ENCODE measurements at places on chromosomes 3 and 15. TPM values are rescaled to one million over a fixed set of nuclear protein-coding genes. Genes with fewer than 3 reads are reported as not detected.

Gene EPHB3
- 97.5 TPM for total RNA-seq

Gene RAD51
- 1.5 TPM for total RNA-seq

DNA sequence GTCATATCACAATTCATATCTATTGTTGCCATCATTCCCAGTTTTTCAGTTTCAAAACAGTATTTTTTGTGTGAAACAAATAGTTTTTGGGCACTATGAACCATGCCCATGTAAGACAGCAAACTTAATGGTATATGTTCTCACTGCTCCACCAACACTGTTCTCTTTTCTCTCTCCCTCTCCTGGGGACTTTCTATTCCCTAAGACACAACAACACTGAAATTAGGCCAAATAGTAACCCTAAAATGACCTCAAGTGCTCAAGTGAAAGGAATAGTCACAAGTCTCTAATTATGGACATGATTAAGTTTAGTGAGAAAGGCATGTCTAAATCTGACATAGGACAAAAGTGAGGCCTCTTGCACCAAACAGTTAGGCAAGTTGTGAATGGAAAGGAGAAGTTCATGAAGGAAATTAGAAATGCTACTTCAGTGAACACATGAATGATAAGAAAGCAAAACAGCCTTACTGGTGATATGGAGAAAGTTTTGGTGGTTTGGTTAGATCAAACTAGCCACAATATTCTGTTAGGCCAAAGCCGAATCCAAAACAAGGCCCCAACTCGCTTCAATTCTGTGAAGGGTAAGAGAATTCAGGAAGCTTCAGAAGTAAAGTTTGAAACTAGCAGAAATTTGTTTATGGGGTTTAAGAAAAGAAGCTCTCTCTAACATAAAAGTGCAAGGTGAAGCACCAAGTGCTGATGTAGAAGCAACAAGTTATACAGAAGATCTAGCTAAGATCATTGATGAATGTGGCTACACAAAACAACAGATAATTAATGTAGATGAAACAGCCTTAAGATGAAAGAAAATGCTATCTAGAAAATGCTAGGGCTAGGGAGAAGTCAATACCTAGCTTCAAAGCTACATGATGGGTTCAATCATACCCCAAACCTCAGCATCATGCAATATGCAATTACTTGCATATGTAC is 104.2 kb downstream of the CBLB start:
- H3K27me3 ChIP-seq = no peaks in the 10 kb centered on the region
- H3K4me3 ChIP-seq = no peak overlapping the region
- no peaks in the 10 kb centered on the region for H3K4me1 ChIP-seq
- DNase-seq = no peak
- H3K27ac ChIP-seq = no peak overlapping the region
- peaks cover 18% of the 10 kb centered on the region for H3K36me3 ChIP-seq

Gene RASGRF1
- total RNA-seq = not detected

GRCh38 chr3:32493437-32494414 is 8.9 kb downstream of the CMTM6 start:
- no peak for DNase-seq
- H3K36me3 ChIP-seq = no peaks in the 10 kb centered on the region
- H3K27me3 ChIP-seq = no peaks in the 10 kb centered on the region
- no peak overlapping the region for H3K27ac ChIP-seq
- no peak overlapping the region for H3K4me3 ChIP-seq

DNA sequence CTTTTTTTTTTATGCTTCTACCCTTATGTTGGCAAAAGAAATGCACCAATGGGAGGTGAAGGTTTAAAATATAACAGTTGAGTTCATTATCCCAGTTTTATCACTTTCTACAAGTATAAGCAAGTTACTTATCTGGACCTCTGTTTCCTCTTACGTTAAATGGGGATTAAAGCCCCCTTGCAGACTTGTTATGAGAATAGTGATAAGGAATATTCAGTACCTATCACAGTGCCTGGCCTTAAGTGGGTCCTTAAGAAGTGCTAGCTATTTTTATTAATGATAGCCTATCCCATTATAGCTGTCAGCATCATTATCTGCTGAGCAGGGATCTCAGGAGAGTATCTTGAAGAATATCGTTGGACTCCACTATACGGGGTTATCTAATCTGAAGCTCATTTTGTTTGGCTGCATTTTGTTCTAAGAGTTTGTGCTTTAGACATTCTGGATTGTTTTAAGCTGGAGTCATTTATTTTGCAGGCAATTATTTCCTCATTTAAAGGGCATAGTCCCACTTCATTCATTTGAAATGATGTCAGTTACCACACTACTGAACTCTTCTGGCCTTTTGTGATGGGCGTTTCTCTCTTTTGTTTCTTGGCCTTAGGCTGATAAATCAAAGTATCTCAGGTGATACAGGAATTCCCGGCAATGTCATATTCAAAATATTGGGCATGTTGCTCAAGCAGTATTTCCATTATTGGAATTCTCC is 28.8 kb downstream of the RAB8B start:
- H3K27ac ChIP-seq = peak overlapping the region; percentile 56
- peaks cover 28% of the 10 kb centered on the region for H3K4me1 ChIP-seq
- H3K27me3 ChIP-seq = no peaks in the 10 kb centered on the region
- DNase-seq = no peak
- H3K4me3 ChIP-seq = no peak overlapping the region
- H3K36me3 ChIP-seq = no peaks in the 10 kb centered on the region

Gene ESYT3
- total RNA-seq = 38.1 TPM

DNA sequence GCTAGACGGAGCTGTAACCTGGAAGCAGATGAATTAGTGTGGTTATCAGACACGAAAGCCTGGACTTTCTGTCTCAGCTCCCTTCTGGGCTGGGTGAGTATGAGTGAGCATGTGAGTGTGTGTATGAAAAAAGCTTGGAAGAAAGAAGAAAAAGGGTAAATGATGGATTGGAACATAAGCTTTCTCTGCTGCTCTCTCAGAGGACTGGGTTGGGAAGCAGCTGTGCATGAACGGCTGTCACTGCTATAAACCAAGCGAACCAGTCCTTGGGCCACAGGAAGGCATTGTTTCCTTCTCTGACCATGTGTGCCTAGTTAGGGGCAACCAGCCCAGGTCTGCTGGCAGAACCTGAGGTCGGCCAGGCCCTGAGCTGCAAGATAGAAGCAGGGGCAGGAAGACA is 37.0 kb downstream of the UMPS start:
- H3K4me3 ChIP-seq = no peak overlapping the region
- DNase-seq = no peak
- no peaks in the 10 kb centered on the region for H3K27me3 ChIP-seq
- peaks cover 65% of the 10 kb centered on the region for H3K36me3 ChIP-seq
- no peak overlapping the region for H3K27ac ChIP-seq
- H3K4me1 ChIP-seq = peaks cover 32% of the 10 kb centered on the region

GRCh38 chr3:65919826-65920225 is 118.9 kb downstream of the MAGI1 start:
- H3K4me1 ChIP-seq = no peaks in the 10 kb centered on the region
- H3K4me3 ChIP-seq = no peak overlapping the region
- H3K27me3 ChIP-seq = no peaks in the 10 kb centered on the region
- no peaks in the 10 kb centered on the region for H3K36me3 ChIP-seq

- no peak overlapping the region for H3K27ac ChIP-seq
- H3K36me3 ChIP-seq = no peaks in the 10 kb centered on the region
- H3K4me3 ChIP-seq = no peak overlapping the region
- peaks cover 33% of the 10 kb centered on the region for H3K4me1 ChIP-seq
- no peak for DNase-seq
These were observed 48.8 kb downstream of the PDE8A start for GRCh38 chr15:85030301-85030929.

DNA sequence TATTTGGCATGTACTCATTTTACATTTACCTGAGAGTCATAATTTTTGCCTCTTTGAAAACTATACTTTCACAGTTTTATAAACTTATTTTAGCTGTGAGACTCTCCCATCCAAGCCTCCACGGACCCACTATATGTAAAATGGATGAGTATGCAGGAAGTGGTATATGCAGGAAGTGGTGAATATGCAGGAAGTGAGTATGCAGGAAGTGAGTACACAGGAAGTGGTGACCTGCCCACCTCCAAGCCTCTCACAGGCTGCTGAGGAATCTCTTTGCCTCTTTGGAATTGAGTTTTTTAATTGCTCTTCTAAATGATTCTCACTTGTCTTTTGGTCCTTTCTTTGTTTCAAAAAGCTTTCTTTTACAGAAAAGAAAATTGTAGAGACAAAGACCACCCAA is 85.2 kb downstream of the KBTBD8 start:
- no peaks in the 10 kb centered on the region for H3K4me1 ChIP-seq
- no peaks in the 10 kb centered on the region for H3K27me3 ChIP-seq
- H3K36me3 ChIP-seq = no peaks in the 10 kb centered on the region
- DNase-seq = no peak

DNA sequence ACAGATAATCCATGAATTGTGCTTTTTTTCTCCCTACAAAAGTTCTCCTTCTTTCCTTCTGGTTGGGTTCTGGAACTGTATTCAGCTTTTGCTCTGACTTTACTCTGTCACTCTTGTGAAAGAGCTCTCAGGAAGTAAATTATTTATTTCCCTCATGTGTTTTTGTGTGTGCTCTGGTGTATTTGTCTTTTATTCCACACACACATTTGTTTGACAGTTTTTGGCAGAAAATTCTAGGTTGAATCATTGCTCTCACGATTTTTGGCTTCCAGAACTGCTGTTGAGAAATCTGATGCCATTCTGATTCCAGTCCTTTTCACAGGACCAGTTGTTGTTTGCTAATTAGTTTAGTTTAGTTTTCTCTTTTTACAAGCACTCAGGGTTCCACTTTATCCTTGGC is 172.8 kb downstream of the PLCH1 start:
- no peaks in the 10 kb centered on the region for H3K4me1 ChIP-seq
- no peak for DNase-seq
- H3K27me3 ChIP-seq = no peaks in the 10 kb centered on the region
- no peaks in the 10 kb centered on the region for H3K36me3 ChIP-seq
- no peak overlapping the region for H3K27ac ChIP-seq

Gene GCHFR
- 44.7 TPM for total RNA-seq

Gene NR2E3
- 0.48 TPM for total RNA-seq

Gene GOLGA6L4
- 0.87 TPM for total RNA-seq

Gene PDCD10
- 45.7 TPM for total RNA-seq

- no peaks in the 10 kb centered on the region for H3K36me3 ChIP-seq
- H3K27ac ChIP-seq = no peak overlapping the region
- no peak for DNase-seq
- H3K4me3 ChIP-seq = no peak overlapping the region
- peaks cover 4% of the 10 kb centered on the region for H3K27me3 ChIP-seq
- H3K4me1 ChIP-seq = peaks cover 23% of the 10 kb centered on the region
These were observed 4.4 kb upstream of the COL8A1 start for GRCh38 chr3:99633887-99634558.

Gene POPDC2
- total RNA-seq = 0.68 TPM

- H3K36me3 ChIP-seq = peaks cover 11% of the 10 kb centered on the region
- no peak for DNase-seq
- no peak overlapping the region for H3K27ac ChIP-seq
- no peaks in the 10 kb centered on the region for H3K27me3 ChIP-seq
- H3K4me1 ChIP-seq = peaks cover 4% of the 10 kb centered on the region
These were observed 120.7 kb downstream of the EEFSEC start for GRCh38 chr3:128273841-128274573.

Gene LYSMD2
- 10.4 TPM for total RNA-seq

DNA sequence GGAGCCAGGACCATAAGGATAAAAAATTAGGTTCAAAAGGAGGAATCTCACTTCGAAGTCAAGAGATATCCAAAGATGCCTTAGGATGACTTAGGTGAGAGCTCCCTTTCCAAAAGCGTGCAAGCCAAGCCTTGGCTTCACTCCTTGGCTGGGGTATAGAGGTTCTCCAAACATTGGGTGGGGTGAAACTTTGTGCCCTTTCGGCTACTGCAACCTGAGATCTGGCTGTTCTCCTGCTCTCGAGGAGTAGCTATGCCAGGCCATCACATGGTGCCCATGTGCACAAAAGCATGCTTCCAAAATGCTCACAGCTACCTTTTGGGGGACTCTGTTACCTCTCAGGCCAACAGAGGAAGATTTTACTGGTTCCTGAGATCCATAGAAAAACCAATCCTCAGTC is 373.8 kb downstream of the EPHB1 start:
- H3K27ac ChIP-seq = no peak overlapping the region
- no peaks in the 10 kb centered on the region for H3K27me3 ChIP-seq
- H3K4me1 ChIP-seq = no peaks in the 10 kb centered on the region
- no peak overlapping the region for H3K4me3 ChIP-seq
- H3K36me3 ChIP-seq = peaks cover 4% of the 10 kb centered on the region

- no peaks in the 10 kb centered on the region for H3K4me1 ChIP-seq
- H3K4me3 ChIP-seq = no peak overlapping the region
- no peak overlapping the region for H3K27ac ChIP-seq
- no peak for DNase-seq
These were observed 68.1 kb downstream of the CRYGS start for GRCh38 chr3:186476044-186476468.

- peaks cover 21% of the 10 kb centered on the region for H3K4me1 ChIP-seq
- H3K27ac ChIP-seq = no peak overlapping the region
- H3K36me3 ChIP-seq = no peaks in the 10 kb centered on the region
- H3K4me3 ChIP-seq = no peak overlapping the region
These were observed 40.0 kb downstream of the ARRDC4 start for GRCh38 chr15:98000249-98001203.

DNA sequence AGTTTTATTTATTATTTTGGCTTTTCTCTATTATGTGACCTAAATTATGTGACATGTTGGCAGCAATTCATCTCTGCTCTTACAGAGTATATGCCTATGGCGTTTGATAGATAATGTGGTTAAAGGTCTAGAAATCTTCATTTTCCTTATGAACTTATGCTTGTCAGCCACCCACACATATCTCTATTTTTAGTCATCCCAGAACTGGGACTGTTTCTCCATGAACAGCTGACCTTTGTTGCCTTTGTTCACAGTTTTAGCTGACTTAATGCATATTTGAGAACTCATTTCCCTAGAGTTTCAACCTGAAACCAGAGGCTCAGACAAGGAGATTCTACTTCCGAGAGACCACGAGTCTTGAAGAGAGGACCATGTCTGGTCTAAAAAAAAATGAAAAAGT is 176.5 kb downstream of the RAP2B start:
- no peak overlapping the region for H3K4me3 ChIP-seq
- no peaks in the 10 kb centered on the region for H3K36me3 ChIP-seq
- no peak for DNase-seq
- H3K27me3 ChIP-seq = no peaks in the 10 kb centered on the region
- no peaks in the 10 kb centered on the region for H3K4me1 ChIP-seq

DNA sequence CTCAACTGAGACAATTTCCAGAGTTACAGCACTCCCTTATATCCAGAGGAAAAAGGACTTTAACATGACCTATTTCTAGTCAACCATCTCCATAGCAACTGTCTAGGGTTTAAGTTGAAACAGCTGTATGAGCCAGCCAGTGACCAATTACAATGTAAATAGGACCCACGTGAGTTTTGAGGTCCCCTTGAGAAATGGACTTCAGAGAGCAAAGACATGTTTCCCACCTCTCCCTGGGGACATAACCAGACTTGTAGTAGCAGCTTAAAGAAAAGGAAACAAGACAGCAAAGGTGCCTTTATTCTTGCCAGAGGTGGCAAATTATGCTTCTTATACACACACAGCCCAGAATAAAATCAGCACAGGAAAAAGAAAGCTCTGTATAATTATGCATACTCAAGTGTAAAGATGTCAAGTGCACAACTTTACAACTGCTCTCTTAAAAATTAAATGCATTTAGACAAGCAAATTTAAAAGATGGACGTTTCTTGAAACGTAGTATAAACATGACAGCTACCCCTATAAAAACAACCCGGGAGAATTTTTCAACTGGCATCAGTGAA is 40.2 kb downstream of the SUMF1 start:
- H3K27ac ChIP-seq = no peak overlapping the region
- DNase-seq = no peak
- H3K4me1 ChIP-seq = no peaks in the 10 kb centered on the region
- H3K27me3 ChIP-seq = no peaks in the 10 kb centered on the region

Gene WDR72
- total RNA-seq = 5.3 TPM

Gene MYL3
- not detected for total RNA-seq

Data from suprapubic skin (tissue), 4 donors.